ENCODE measurements at places on chromosomes 5 and 9.

DNA sequence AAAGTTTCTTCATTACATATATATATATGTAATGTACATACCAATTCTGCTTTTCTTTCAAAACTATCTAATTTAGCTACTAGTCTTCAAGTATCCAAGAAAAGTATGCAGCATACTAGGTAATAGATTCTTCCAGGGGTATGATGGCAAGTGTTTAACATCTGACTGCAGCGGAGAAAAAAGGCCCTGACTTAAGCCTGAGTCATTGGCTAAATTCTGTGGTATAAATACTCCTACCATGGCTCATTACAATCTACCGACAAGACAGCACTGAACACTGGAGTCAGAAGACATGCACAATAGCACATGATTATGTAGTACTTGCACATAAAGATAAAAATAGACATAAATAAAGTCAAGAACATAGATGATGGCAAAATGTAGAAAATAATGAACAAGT, 439.9 kb downstream of the BRINP1 start:
- H3K27ac ChIP-seq, result peak overlapping the region; percentile 47
- H3K27me3 ChIP-seq, result no peaks in the 10 kb centered on the region
- H3K4me1 ChIP-seq, result peaks cover 13% of the 10 kb centered on the region
- no peak overlapping the region for H3K4me3 ChIP-seq
- DNase-seq, result no peak

DNA sequence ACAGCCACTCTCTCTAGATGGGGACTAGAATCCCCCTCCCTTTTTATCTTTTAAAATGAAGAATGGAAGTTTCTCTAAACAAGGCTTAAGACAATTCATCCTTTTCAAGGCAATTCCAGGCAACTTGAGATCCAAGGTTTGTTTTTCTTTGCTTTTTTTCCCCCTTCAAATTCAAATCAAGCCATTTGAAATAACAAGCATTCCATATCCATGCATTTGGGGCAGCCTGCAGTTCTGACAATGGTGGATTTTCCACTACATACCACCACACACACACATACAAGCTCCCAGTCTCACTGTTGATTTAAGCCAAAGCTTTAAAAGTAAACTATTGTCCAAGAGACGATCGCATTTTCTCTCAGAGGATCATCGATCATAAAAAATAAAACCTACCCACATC, 424 bp downstream of the INSYN2B start:
- no peak overlapping the region for H3K27ac ChIP-seq
- H3K4me3 ChIP-seq, result no peak overlapping the region

GRCh38 chr5:170538696-170539586, 35.1 kb downstream of the KCNIP1 start:
- H3K4me3 ChIP-seq, result no peak overlapping the region
- no peak for DNase-seq
- H3K27me3 ChIP-seq, result no peaks in the 10 kb centered on the region
- H3K4me1 ChIP-seq, result no peaks in the 10 kb centered on the region
- H3K36me3 ChIP-seq, result no peaks in the 10 kb centered on the region

GRCh38 chr5:174514983-174515394, 209.4 kb upstream of the MSX2 start:
- no peak for DNase-seq
- no peak overlapping the region for H3K4me3 ChIP-seq
- no peaks in the 10 kb centered on the region for H3K4me1 ChIP-seq
- H3K27ac ChIP-seq, result no peak overlapping the region

DNA sequence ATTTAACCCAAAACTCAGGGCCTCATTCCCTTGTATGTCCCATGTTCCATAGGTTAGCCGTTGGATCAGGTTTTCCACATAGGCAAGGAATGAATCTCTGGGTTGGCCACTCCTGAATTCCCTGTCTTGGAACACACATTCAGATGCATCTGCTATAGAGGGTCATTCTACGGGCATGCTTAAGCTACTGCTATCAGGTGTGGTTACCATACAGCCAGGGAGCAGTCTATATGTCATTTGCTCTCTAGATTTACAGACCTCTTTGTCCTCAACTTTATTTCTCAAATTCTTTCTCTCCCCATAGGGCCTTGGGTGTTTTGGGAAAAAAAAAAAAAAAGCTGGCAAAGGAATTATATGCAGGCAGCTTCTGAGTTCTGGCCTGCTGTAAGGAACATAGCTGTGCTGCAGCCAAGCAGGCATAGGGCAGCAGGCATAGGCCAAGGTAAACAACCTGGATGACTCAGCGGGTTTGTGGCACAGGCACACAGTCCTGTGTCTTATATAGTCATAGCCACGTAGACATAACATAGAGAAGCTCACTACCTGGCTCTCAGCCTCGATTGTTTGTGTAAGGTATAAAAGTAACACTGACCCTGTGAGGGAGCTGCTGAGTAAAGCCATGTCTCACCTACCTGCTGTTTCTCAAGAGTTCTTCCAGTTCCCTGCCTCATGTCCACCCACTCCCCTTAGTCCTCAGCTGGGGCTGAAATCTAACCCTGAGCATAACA, 141.5 kb downstream of the OSTF1 start:
- no peaks in the 10 kb centered on the region for H3K27me3 ChIP-seq
- peak; percentile 43 for DNase-seq
- H3K27ac ChIP-seq, result peak overlapping the region; percentile 91
- no peak overlapping the region for H3K4me3 ChIP-seq
- no peaks in the 10 kb centered on the region for H3K36me3 ChIP-seq

DNA sequence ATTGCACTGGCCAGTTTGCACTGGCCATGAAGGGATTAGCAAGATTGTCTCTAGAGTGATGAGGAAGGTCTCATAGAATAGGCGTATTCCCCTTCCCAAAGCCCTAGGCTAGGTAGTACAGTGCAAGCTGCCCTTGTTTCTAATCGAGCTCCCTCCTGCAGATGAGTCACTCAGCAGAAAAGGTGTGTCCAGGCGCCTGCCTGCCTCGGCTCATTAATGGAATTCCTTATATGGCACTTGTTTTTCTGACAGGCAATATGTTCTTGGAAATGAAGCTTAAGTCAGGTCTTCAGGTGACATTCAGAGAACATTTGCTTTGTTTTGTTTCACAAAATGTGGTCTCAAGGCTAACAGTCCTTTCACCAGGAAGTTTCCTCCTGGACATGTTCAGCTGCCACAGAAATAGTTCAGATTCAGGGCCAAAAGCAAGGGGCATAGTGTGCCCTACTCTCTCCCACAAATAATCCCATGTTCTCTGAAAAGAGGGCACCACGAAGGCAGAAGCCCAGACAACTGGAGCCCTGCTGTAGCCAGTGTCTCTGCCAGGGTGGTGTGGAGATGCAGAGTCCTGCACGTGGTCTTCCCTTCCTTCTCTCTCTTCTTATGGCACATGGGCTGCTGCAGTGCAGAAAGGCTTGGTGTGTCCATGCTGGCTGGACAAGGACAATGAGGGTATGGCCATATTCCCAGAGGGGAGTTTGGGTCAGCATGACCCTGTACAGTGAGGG, 281.1 kb upstream of the MAP3K1 start:
- H3K27me3 ChIP-seq, result no peaks in the 10 kb centered on the region
- no peaks in the 10 kb centered on the region for H3K4me1 ChIP-seq
- H3K27ac ChIP-seq, result no peak overlapping the region
- H3K4me3 ChIP-seq, result no peak overlapping the region
- H3K36me3 ChIP-seq, result no peaks in the 10 kb centered on the region

GRCh38 chr5:137565450-137565849, 66.3 kb upstream of the SPOCK1 start:
- H3K27ac ChIP-seq, result no peak overlapping the region
- peaks cover 19% of the 10 kb centered on the region for H3K4me1 ChIP-seq
- H3K27me3 ChIP-seq, result no peaks in the 10 kb centered on the region
- no peak for DNase-seq
- H3K4me3 ChIP-seq, result no peak overlapping the region

GRCh38 chr9:115058684-115059315, 59.2 kb downstream of the TNC start:
- no peak overlapping the region for H3K4me3 ChIP-seq
- H3K27ac ChIP-seq, result peak overlapping the region; percentile 34
- no peak for DNase-seq
- H3K36me3 ChIP-seq, result no peaks in the 10 kb centered on the region
- peaks cover 27% of the 10 kb centered on the region for H3K4me1 ChIP-seq
- H3K27me3 ChIP-seq, result no peaks in the 10 kb centered on the region

GRCh38 chr9:95836072-95836471, 39.4 kb upstream of the ERCC6L2 start:
- DNase-seq, result no peak
- no peaks in the 10 kb centered on the region for H3K27me3 ChIP-seq
- peaks cover 18% of the 10 kb centered on the region for H3K4me1 ChIP-seq
- H3K27ac ChIP-seq, result no peak overlapping the region
- H3K36me3 ChIP-seq, result no peaks in the 10 kb centered on the region

DNA sequence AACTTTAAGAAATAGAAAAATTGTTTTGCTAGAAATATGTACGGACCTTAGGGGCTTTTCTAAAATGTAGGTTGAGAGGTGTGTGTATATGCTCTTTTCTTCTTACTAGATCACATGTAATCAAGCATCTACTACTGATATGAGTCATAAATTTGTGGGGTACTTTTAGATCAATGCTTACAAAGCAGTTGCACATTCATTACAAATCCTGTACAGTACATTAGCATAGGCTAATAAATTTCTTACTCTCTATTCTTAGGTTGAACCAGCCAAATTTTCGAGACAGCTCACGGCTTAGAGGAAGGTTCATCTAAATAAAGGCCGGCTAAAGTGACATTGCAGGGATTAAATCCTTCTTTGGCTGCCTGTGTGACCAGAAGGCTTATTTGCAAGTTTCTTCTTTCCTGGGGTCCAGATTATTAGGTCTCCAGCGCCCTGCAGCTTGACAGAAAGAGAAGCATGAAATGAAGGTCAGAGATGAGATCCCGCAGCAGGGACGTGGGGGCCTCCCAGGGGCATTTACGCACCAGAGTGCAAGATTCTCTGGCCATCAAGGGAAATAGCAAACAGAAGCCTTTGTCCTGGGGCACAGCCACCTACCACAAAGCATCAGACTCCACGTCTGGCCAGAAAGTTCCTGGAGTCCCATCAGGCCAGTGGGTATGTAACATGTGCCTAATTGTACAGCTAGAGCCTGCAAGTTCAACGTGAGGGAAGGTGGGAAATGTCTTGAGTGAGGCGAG, 53.0 kb downstream of the NIM1K start:
- no peaks in the 10 kb centered on the region for H3K4me1 ChIP-seq
- no peak overlapping the region for H3K4me3 ChIP-seq
- no peaks in the 10 kb centered on the region for H3K36me3 ChIP-seq
- no peaks in the 10 kb centered on the region for H3K27me3 ChIP-seq
- no peak overlapping the region for H3K27ac ChIP-seq

DNA sequence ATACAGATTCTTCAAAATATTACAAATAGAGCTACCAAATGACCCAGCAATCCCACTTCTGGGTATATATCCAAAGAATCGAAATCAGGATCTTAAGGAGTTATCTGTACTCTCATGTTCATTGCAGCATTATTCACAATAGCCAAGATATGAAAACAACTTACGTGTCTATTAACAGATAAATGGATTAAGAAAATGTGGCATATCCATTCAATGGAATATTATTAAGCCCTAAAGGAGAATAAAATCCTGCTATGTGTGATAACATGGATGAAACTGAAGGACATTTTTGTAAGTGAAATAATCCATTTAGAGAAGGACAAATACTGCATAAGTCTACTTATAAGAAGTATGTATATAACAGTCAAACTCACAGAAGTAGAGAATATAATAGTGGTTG, 450.6 kb downstream of the TMEM232 start:
- H3K27me3 ChIP-seq, result no peaks in the 10 kb centered on the region
- no peak overlapping the region for H3K27ac ChIP-seq
- H3K4me1 ChIP-seq, result no peaks in the 10 kb centered on the region

- no peak overlapping the region for H3K4me3 ChIP-seq
- H3K36me3 ChIP-seq, result no peaks in the 10 kb centered on the region
- no peak for DNase-seq
- H3K27ac ChIP-seq, result no peak overlapping the region
- H3K27me3 ChIP-seq, result no peaks in the 10 kb centered on the region
Observed at GRCh38 chr5:2736872-2737271, 14.6 kb downstream of the IRX2 start.
